ENCODE measurements at places on chromosomes 16 and 17.

GRCh38 chr17:65362826-65363225 is 198.6 kb downstream of the AXIN2 start:
- DNase-seq, result no peak
- no peaks in the 10 kb centered on the region for H3K27me3 ChIP-seq
- no peak overlapping the region for H3K27ac ChIP-seq
- H3K4me1 ChIP-seq, result no peaks in the 10 kb centered on the region
- no peak overlapping the region for H3K4me3 ChIP-seq
- no peaks in the 10 kb centered on the region for H3K36me3 ChIP-seq

DNA sequence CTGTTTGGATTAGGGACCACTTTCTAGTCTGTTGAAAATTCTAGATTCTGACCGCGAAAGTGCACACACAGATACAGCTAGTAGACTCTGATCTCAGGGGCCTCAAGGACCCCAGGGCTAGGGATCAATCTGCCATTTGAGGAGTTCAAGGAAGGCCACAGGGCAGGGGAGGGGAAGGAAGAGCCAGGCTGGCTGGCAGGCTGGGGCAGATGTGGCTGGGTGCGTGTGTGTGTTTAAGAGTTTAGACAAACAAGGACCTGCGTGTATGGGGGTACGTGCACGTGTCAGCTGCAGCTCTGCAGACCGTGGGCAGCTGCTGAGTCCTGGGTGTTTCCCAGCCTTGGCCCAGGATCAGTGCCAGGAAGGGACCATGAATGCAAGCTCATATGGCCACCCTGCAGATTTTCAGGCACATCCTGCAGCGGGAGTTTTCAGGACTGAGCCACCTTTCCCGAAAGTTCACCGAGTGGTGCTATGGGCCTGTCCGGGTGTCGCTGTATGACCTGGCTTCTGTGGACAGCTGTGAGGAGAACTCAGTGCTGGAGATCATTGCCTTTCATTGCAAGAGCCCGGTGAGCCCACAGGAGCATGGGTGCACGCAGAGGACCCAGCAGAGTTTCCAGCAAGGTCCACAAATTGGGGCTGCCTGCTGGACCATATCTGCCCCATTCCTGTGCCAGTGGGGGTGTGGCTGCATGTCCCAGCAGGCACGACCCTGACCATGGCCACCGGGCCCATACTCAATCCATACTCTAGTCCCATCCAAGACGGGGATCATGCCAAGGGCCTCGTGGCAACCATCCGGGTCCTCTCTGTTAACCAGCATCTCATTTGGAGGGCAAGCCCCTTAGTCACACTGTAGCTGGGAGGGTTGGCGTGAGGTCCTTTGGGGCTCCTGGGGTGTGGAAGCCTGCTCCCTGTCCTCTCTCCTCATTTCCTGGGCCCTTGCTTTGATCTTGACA is 10.6 kb downstream of the TRPV2 start:
- DNase-seq, result no peak
- no peaks in the 10 kb centered on the region for H3K4me1 ChIP-seq
- no peaks in the 10 kb centered on the region for H3K27me3 ChIP-seq

DNA sequence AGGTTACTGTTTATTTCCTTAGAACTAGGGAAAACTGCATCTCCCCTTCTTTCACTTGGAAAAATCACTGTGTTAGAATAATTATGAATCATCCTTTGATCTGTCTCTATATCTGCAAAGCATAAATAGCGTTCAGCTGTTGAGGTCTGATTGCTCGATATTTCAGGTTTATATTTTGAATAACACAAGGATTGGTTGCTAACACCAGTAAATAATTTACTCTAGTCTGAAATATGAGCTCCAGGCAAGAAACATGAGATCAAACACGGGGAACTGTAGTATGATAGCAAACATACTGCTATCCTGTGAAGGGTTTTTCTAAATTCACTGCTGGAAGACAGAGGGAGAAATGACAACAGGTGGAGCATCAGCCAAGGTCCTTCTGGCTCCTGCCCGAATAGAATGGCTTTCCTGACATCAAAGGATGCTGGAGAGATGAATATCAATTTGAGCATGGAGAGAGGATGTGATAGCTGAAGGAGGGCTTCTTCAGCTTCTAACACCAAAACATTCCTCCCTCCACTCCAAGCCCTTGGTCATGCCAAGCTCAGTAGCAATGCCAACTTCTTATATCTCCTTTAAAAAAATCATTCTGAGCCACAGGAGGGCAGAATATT is 450.3 kb downstream of the SHISA9 start:
- no peaks in the 10 kb centered on the region for H3K4me1 ChIP-seq
- no peaks in the 10 kb centered on the region for H3K27me3 ChIP-seq
- H3K27ac ChIP-seq, result no peak overlapping the region
- H3K4me3 ChIP-seq, result no peak overlapping the region
- no peak for DNase-seq

GRCh38 chr16:89383095-89384003 is 107.0 kb downstream of the ANKRD11 start:
- H3K27ac ChIP-seq, result peak overlapping the region; percentile 71
- no peak overlapping the region for H3K4me3 ChIP-seq
- H3K4me1 ChIP-seq, result peaks cover 70% of the 10 kb centered on the region

DNA sequence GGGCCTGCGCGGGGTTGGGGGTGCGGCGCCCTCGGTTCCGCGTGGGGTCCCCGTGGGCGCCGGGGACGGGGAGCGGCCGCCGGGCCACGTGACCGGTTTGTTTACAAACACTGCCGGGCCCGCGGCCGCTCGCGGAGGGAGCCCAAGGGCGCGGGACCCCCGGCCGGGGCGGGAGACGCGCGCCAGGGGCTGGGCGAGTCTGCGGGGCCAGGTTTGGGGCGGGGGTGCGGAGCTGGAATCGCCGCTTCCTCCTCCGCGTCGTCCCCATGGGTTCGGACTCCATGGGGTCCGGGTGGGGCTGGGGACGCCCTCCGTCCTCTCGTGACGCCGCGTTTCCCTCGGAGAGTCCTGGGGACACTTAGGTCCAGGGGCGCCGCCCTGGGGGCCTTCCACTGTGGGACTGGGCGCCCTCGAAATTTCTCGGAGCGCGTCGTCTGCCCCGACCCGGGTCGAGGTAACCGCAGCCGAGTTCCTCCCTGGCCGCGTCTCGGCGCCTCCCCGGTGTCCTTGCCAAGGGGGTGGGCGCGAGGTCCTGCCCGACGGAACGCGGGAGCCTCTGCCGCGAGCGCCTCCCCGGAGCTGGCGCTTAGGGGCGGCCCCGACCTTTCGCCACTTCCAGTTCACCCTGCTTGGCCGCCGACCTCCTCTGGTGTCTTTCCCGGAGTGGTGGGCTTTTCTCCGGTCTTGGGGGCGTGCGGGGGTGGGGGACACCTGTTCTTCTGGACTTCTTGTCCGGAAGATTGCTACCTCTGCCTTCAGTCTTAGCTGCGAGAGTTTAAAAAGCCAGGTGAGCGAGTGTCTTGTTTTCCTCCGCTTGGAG is 684 bp downstream of the YPEL2 start:
- H3K36me3 ChIP-seq, result no peaks in the 10 kb centered on the region
- peaks cover 4% of the 10 kb centered on the region for H3K27me3 ChIP-seq
- H3K4me3 ChIP-seq, result peak overlapping the region; percentile 51
- DNase-seq, result no peak
- no peak overlapping the region for H3K27ac ChIP-seq

- no peaks in the 10 kb centered on the region for H3K4me1 ChIP-seq
- H3K4me3 ChIP-seq, result no peak overlapping the region
- no peak overlapping the region for H3K27ac ChIP-seq
These were observed 6.2 kb upstream of the ETV4 start for GRCh38 chr17:43552229-43552837.

DNA sequence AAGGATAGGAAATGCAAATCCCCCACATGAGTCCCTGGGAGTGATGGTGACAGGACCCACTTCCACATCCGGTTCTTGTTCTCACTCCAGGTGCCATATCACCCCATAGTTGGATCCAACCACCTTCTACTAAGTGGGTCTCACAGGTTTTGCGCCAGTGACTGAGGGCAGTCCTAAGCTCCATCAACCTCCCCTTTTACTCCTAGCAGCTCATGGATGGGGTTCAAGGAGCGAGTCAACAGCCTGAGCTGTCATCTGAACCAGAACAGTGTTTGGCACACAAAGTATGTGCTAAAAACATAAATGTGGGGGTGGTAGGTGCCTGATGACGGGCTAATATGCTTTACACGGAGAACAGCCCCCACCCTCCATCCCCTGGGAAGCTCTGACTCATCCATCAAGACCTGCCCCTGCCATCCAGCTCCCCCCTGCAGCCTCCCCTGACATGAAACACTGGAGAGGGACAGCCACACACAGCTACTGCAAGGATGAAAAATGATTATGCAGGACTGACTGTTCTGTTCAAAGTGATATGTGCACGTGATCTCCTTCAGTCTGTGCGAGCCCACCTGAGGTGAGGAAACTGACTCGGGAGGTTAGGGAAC is 143.2 kb upstream of the CDH5 start:
- no peak for DNase-seq
- no peak overlapping the region for H3K4me3 ChIP-seq
- no peaks in the 10 kb centered on the region for H3K4me1 ChIP-seq
- H3K36me3 ChIP-seq, result no peaks in the 10 kb centered on the region

DNA sequence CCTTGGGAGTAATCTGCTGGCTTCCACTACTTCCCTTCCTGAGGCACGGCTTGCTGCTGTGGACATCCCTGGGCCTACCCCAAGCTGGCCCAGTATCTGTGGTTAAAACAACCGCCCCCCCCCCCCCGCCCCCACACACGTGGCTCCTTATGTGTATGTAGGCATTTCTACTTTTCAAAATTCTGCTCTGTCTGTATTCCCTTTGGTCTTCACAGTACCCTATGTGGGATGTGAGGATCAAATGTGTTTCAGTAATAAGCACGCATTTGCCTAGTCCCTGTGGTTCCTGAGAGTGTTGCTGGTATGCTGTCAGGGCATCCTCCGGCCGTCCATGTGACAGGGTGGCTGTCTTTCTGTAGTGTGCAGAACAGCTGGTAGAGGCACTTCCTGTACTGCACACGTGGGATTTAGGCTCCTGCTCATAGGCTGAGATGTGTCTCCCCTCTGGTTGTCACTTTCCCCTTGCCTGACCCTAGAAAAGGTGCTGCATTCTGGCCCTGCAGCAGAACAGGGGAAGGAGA is 2.2 kb downstream of the NT5M start:
- no peak for DNase-seq
- H3K4me1 ChIP-seq, result peaks cover 16% of the 10 kb centered on the region
- no peaks in the 10 kb centered on the region for H3K27me3 ChIP-seq
- H3K4me3 ChIP-seq, result no peak overlapping the region

DNA sequence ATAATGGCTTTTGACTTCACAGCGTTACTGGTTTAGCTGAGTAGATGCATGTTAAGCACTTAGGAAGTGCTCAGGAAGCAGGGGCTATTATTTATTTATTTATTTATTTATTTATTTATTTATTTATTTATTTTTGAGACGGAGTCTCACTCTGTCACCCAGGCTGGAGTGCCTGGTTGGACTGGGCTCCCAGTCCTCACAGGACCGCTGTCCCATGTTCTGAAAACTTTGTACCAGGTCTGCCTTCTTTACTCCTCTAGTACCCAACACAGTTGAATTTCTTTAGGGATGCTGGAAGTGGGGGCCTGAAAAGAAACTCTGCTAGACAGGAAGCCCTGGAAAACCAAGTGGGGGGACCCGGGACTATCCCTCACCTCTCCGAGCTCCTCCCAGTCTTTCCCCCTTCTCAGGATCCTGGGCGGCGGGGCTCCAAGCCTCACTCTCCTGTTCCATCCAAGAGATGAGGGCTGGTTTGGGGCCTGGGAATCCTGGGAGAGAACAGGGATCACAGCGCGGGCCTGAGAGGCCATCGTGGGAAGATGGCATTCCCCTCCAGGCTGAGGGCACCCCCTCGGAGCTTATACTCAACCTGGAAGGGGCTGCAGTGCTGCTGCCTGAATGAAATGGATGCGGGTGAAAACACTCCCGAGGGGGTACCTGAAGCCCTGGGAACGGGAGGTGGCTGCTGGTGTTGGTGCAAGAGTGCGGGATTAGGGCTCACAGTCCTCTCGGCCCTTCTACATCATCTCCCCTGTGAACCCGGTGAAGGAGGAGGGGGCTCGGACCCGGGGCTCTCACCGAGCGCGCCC is 674 bp downstream of the ZNF688 start:
- peak overlapping the region; percentile 66 for H3K4me3 ChIP-seq
- H3K36me3 ChIP-seq, result no peaks in the 10 kb centered on the region
- H3K27me3 ChIP-seq, result no peaks in the 10 kb centered on the region

- DNase-seq, result no peak
- H3K4me3 ChIP-seq, result no peak overlapping the region
- H3K27me3 ChIP-seq, result no peaks in the 10 kb centered on the region
- peaks cover 3% of the 10 kb centered on the region for H3K36me3 ChIP-seq
- H3K4me1 ChIP-seq, result peaks cover 8% of the 10 kb centered on the region
These were observed 2.3 kb downstream of the GP1BA start for GRCh38 chr17:4934173-4934979.

GRCh38 chr16:59737274-59737673 is 1003.2 kb upstream of the GOT2 start:
- DNase-seq, result no peak
- no peaks in the 10 kb centered on the region for H3K36me3 ChIP-seq
- H3K4me1 ChIP-seq, result no peaks in the 10 kb centered on the region

DNA sequence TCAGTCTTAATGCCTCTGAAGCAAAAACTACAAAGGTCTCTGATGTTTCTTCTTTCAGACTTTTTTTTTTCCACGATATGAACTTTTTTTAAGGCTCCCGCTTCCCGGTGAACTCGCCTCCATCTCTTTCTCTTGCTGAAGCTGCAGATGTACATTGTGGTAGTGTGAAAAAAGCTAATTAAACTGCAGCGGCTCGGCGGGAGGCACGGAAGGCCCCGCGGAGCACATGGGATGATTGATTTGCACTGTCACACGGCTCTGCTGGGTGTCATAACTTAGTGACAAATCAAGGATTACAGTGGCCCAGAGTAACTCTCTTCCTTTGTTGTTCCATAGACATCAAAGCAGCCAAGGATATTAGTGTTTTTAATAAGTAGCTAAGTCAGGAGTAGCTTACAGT is 196.3 kb downstream of the AXIN2 start:
- DNase-seq, result no peak
- H3K27ac ChIP-seq, result no peak overlapping the region
- H3K36me3 ChIP-seq, result no peaks in the 10 kb centered on the region
- H3K4me3 ChIP-seq, result no peak overlapping the region

DNA sequence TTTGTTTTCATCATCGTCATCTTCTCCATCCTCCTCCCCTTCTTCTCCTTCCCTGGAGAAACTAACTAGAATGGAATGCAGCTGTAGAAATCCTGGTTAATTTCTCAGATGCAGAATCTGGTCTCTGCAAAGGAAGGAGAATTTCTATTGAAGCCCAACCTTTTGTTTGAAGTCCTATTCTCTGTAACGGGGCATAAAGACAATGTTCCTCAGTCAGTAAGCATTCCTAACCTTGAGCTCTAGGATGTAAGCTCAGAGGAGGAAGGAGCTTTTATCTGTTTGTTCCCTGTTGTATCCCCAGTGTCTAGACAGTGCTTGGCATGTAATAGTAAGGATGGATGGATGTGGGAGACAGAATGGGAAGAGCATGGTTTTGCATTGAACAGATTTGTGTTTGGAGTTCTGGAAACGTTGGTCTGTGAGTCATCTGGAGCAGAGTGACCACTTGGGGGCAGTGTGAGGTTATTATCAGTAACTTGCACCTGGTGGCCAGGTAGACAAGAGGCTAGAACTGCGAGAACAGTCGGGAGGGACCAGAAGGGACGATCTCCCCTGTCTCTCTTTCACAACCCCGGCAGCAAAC is 363.7 kb downstream of the SNX29 start:
- no peak overlapping the region for H3K4me3 ChIP-seq
- no peaks in the 10 kb centered on the region for H3K4me1 ChIP-seq
- DNase-seq, result no peak
- H3K27ac ChIP-seq, result no peak overlapping the region
- H3K36me3 ChIP-seq, result no peaks in the 10 kb centered on the region
- H3K27me3 ChIP-seq, result no peaks in the 10 kb centered on the region

All from Panc1 (cell line).